Suppressor macrophage treated with lipopolysaccharide for 4 hours (primary cell): ENCODE measurements at places on chromosomes 12 and 14.

- no peak for DNase-seq
Measured at GRCh38 chr12:9872162-9872561, 3.0 kb upstream of the CLEC2B start.

DNA sequence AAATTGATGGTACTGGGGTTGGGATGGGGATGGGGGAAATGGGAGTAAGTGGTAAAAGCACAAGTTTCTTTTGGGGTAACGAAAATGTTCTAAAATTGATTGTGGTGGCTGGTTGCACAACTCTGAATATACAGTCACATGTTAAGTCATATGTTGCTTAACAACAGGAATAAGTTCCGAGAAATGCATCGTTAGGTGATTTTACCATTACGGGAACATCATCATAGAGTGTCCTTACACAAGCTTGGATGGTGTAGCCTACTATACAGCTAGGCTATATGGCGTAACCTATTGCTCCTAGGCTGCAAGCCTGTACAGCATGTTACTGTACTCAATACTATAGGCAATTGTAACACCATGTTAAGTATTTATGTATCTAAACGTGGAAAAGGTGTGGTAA, 31.0 kb downstream of the ITGA7 start:
- DNase-seq: peak; percentile 90

DNA sequence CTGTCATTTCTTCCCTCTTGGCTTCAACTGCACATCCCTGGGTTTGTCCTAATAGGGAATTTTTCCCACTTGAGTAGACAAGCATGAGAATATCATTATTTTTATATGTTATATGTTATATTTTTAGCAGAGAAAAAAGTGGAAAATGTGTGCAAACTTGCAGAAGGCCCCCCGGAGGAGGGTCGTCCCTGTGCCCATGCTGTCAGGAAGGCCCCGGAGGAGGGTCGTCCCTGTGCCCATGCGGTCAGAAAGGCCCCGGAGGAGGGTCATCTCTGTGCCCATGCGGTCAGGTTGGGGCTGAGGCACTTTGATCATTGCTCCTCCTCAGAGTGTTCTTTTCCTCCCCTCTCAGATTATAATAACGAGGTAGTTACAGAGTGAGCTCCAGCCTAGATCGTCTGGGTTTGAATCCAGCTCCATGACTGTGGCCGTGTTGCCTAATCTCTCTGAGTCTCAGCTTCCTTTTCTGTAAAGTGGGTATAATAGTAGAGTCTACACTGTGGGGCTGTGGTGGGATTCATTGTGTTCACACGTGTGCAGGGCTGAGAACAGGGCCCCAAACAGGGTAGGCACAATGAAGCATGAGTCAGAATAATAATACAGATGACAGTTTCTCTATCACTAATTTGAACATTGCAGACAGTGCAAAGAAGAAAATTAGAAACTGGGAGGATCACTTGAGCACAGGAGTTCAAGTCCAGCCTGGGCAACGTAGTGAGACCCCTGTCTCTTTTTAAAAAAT, 33.4 kb downstream of the ELK3 start:
- DNase-seq: no peak

DNA sequence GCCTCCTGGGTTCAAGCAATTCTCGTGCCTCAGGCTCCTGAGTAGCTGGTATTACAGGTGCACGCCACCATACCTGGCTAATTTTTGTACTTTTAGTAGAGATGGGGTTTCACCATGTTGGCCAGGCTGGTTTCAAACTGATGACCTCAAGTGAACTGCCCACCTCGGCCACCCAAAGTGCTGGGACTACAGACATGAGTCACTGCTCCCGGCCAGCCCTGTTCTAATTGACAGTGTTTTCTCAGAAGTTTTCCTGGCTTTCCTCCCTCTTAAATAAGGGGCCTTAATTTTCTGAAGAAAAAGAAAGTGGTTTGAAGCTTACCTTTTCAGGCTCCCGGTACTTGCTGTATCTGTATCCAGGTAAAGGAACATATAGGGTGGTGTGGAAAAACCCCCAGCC, 1.7 kb downstream of the HAL start:
- no peak for DNase-seq
